Effector memory CD4-positive, alpha-beta T cell (primary cell): ENCODE measurements at places on chromosomes 4 and X.

- H3K27me3 ChIP-seq, result no peaks in the 10 kb centered on the region
- H3K27ac ChIP-seq, result no peak overlapping the region
- H3K4me1 ChIP-seq, result no peaks in the 10 kb centered on the region
These were observed 56.9 kb downstream of the OPHN1 start for GRCh38 chrX:68376373-68376772.

- H3K4me3 ChIP-seq, result no peak overlapping the region
- H3K27ac ChIP-seq, result no peak overlapping the region
- DNase-seq, result no peak
- H3K4me1 ChIP-seq, result no peaks in the 10 kb centered on the region
These were observed 30.9 kb upstream of the DDX3X start for GRCh38 chrX:41303013-41303412.

DNA sequence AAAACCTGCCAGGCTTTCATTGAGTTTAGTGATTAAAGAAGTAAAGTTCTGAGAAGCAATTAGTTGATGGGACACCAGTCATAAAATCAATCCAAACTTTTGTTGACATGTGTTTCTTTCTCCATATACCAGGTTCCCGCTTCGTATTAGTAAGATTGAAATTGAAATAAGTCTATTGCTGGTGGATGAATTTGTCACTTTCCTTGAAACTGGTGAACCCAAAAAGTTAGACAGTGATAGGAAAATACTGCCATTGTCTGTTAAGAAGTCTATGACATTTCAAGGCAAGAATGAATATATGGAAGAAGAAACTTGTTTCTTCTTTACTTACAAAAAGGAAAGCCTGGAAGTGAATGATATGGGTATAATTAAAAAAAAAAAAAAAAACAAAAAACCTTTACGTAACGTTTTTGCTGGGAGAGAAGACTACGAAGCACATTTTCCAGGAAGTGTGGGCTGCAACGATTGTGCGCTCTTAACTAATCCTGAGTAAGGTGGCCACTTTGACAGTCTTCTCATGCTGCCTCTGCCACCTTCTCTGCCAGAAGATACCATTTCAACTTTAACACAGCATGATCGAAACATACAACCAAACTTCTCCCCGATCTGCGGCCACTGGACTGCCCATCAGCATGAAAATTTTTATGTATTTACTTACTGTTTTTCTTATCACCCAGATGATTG, at the start of gene CD40LG:
Gene CD40LG, plus strand, starts transcription at position 482 of the 684 bp plus-strand sequence. Its CDS starts 91 bp downstream, at position 573.
- peak; percentile 23 for DNase-seq
- H3K4me1 ChIP-seq, result peaks cover 10% of the 10 kb centered on the region
- peak within 1 kb of the TSS; percentile 69 for H3K4me3 ChIP-seq
- H3K27ac ChIP-seq, result peak within 1 kb of the TSS; percentile 73
- peaks cover 4% of the 10 kb centered on the region for H3K36me3 ChIP-seq

GRCh38 chr4:1039493-1040343, 28.3 kb downstream of the FGFRL1 start:
- H3K27me3 ChIP-seq, result peaks cover 6% of the 10 kb centered on the region
- no peaks in the 10 kb centered on the region for H3K36me3 ChIP-seq
- no peak for DNase-seq
- no peak overlapping the region for H3K27ac ChIP-seq
- no peak overlapping the region for H3K4me3 ChIP-seq

DNA sequence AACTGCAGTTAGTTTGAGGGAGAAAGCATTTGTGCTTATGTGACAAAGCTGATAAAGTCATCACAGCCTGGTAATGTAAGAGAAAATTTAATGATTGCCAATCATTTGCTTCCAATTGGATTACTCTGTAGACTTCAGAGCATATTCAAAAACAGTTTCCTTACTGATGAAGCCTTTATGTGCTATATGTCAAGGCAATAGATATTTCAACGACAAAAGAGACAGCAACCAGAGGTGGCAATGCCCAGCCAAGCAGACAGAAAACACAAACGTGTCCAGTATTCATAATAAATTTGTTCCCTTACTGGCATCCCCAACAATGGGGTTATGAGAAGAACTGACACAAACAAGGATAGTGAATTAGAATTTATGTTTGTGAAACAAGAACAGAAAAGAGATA, 1840.3 kb upstream of the PCDH7 start:
- no peaks in the 10 kb centered on the region for H3K4me1 ChIP-seq
- H3K27me3 ChIP-seq, result no peaks in the 10 kb centered on the region
- no peak overlapping the region for H3K4me3 ChIP-seq

DNA sequence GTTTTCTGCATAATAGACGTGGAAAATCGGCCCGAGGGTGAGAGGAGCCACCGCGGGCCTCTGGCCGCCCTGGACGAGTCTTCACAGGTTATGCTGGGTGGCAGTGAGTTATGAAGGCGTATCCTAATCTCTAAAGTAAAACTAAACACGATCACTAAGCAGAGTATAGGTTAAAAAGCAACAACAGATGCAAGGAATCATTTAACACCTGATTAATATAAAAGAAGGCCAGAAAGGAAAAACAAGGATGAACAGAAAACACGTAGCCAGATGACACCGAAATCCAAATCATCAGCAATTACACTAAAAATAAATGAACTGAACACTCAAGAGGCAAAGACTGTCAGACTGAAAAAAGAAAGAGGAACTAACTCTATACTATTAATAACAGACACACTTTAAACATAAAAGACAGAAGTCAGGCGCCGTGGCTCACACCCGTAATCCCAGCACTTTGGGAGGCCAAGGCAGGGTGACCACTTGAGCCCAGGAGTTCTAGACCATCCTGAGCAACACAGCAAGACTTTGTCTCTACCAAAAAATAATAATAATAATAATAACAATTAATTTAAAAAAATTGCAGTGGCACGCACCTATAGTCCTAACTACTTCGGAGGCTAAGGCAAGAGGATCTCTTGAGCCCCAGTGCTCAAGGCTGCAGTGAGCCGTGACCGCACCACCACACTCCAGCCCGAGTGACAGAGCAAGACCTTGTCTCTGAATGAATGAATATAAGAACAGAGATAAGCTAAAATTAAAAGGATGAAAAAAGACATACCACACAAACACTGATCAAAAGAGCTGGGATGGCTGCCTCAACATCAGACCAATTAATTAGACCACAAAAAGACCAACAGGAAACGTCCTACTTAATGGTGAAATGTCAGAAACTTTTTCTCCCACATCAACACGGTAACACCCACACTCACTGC, 30.0 kb downstream of the CTBP1 start:
- H3K4me1 ChIP-seq, result peaks cover 24% of the 10 kb centered on the region
- no peaks in the 10 kb centered on the region for H3K27me3 ChIP-seq
- peaks cover 41% of the 10 kb centered on the region for H3K36me3 ChIP-seq
- no peak overlapping the region for H3K27ac ChIP-seq
- no peak for DNase-seq

DNA sequence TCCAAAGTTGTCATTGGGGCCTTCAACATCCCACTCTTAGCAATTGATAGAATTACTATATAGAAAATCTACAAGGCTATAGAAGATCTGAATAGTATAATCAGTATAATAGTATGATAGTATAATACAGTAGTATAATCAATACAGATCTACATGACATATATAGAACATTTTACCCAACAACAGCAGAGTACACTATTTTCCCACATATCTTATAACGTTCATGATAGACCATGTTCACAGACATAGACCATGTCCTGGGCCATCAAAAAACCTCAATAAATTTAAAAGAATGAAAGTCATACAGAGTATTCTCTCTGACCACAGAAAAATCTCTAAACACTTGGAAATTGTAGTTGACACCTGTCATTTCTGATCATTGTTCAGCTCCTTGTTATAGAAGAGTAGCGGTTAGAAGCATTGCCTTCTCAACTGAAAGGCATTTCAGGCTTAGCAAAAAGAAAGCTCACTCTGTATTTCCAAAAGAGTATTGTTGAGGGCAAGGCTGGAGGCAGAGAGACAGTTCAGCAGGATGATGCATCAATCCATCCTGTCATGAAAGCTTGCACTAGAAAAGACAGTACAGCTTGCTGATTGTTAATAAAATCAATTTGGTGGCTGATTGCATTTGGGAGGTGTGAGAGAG, 38.8 kb upstream of the ARMCX5 start:
- DNase-seq, result no peak
- H3K27ac ChIP-seq, result no peak overlapping the region
- H3K27me3 ChIP-seq, result no peaks in the 10 kb centered on the region
- H3K36me3 ChIP-seq, result no peaks in the 10 kb centered on the region
- H3K4me3 ChIP-seq, result no peak overlapping the region

DNA sequence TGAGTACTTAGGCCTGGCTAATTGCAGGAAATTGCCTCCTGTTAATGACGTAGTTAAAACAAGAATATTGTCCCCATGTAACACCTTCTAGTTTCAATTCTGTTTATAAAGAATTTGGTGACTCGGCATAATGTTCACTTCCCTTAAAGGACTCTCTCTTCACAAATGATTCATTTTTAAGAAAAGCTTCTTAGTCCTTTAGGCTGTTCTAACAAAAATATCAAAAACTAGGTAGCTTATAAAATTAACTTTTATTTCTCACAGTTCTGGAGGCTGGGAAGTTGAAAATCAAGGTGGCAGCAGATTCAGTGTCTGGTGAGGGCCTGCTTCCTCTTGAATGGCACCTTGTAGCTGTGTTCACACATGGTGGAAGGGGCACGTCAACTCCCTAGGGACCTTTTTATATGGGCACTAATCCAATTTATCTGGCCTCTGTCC, 23.8 kb downstream of the COL25A1 start:
- no peak overlapping the region for H3K27ac ChIP-seq
- no peaks in the 10 kb centered on the region for H3K27me3 ChIP-seq

- no peaks in the 10 kb centered on the region for H3K4me1 ChIP-seq
- H3K27ac ChIP-seq, result no peak overlapping the region
- H3K36me3 ChIP-seq, result no peaks in the 10 kb centered on the region
- H3K27me3 ChIP-seq, result no peaks in the 10 kb centered on the region
These were observed 1103.1 kb upstream of the TENM3 start for GRCh38 chr4:181140037-181140603.
